ENCODE measurements at places on chromosomes 1 and 21.

DNA sequence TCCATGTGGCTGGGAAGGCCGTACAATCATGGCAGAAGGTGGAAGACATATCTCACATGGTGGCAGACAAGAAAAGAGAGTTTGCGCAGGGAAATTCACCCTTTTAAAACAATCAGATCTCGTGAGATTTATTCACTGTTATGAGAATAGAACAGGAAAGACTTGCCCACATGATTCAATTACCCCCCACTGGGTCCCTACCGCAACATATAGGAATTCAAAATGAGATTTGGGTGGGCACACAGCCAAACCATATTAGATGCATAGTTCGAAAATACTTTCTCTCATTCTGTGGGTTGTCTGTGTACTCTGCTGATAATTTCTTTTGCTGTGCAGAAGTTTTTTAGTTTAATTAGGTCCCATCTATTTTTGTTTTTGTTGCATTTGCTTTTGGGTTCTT is 990.3 kb downstream of the PLA2G4A start:
- no peak for DNase-seq

DNA sequence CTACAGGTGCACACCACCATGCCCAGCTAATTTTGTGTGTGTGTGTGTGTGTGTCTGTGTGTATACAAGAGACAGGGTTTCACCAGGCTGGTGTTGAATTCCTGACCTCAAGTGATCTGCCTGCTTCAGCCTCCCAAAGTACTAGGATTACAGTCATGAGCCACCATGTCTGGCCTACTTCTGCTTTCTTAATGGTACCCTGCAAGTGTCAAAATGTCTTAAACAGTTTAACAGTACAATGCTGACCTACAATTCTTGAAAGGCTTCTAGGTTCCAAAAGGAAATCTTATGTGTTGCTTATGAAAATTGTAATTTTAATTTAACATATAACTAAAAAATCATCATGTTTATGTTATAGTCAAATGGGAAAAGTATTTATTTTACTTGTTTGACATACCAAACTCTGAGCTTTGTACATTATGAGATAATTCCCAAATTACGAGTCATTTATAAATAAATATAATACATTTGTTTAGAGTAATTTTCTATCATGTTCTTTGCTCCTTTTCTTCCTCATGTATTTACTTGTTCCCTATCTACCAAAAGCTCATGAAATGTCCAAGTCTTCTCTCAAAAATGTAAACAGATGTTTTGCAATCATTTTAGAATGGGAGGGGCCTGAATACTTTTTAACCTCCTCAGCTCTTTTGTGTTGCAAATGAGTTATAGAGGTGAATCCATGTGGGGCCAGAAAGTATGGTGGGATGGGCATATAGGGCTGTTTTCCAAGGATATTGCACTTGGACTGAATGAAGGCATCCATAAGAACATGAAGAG is 8.4 kb upstream of the VCAM1 start:
- no peak for DNase-seq

- no peak for DNase-seq
Observed at GRCh38 chr1:3465091-3465934, 10.8 kb downstream of the ARHGEF16 start.

DNA sequence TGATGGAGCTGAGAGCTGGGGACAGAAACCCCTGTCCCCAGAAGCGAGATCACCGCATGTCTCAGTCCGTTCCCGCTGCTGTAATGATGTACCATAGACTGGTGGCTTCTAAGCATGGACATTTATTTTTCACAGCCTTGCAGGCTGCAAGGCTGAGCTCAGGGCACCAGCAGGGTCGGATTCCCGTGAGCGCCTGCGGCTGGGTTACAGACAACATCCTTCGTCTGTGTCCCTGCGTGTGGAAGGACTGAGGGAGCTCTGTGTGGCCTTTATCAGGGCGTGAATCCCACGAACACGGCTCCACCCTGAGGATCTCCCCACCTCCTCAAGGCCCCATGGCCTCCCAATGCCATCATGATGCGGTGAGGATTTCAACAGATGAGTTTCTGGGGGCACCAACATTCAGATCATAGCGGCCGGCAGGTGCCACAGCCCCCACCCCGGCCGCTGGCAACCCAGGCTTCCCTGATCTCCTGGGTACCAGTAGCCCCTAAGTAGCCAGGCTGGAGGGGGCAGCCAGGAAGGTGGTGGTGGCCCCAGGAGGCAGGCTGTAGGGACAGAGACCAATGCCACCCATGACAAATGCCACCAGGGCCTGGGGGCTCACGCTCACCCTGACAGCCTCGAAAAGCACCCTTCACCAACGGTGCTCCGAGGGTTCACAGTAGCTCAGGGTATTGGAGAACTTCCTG is 104.4 kb downstream of the CRYAA start:
- no peak for DNase-seq
